ENCODE measurements at places on chromosomes 7 and 10.

DNA sequence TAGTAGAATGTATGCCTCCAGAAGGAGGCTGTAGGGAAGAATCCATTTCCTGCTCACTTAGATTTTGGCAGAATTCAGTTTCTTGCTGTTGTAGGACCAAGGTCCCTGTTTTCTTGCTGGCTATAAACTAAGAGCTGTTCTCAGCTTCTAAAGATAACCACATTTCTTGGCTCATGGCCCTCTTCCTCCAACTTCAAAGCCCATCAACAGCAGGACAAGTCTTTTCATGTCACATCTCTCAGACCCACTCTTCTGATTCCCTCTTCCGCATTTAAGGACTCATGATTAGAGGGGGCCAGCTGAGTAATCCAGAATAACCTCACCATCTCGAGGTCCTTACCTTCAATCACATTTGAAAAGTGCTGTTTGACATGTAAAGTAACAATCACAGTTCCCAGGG is 8.2 kb upstream of the LSM8 start:
- DNase-seq, result no peak
- H3K27ac ChIP-seq, result no peak overlapping the region
- H3K4me1 ChIP-seq, result no peaks in the 10 kb centered on the region
- no peaks in the 10 kb centered on the region for H3K36me3 ChIP-seq
- H3K27me3 ChIP-seq, result no peaks in the 10 kb centered on the region

DNA sequence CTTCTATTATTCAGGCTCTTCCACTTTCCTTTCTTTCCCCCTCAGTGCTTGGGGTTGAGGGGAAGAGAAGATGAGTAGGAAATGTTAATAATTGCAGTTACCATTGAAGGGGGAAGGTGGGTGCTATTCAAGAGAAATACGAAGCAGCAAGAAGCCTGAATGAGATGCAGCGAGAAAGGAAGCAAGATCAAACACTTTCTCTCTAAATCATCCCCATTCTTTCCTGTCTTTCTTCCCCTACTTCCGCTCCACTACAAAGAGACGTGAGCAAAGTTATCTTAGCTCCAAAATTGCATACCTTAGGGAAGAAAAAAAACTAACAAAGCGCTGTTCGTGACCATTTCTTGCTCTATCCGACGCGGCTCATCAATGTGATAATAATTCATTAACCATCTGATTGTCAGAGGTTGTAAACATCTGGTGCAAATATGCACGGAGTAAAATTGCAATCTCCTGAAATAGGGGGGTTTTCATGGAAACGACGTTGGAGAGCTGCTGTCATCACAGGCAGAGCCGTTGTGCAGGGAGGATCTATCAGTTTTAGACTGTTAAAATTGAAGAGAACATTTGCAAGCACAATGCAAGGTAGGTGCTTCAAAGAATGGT is 15.2 kb upstream of the PARD3 start:
- H3K27ac ChIP-seq, result peak overlapping the region; percentile 74
- H3K27me3 ChIP-seq, result no peaks in the 10 kb centered on the region
- peak overlapping the region; percentile 51 for H3K4me3 ChIP-seq
- DNase-seq, result peak; percentile 39
- H3K36me3 ChIP-seq, result no peaks in the 10 kb centered on the region

GRCh38 chr10:68606918-68607317 is 46.8 kb downstream of the TET1 start:
- peaks cover 16% of the 10 kb centered on the region for H3K36me3 ChIP-seq

GRCh38 chr7:93036807-93037206 is 81.0 kb downstream of the SAMD9 start:
- no peak overlapping the region for H3K4me3 ChIP-seq
- no peaks in the 10 kb centered on the region for H3K36me3 ChIP-seq
- H3K4me1 ChIP-seq, result no peaks in the 10 kb centered on the region
- DNase-seq, result no peak
- H3K27me3 ChIP-seq, result no peaks in the 10 kb centered on the region
- H3K27ac ChIP-seq, result no peak overlapping the region

Data from DND-41 (cell line).